CD4-positive, alpha-beta T cell treated with Interleukin-15 for 1 hour (primary cell): ENCODE measurements at places on chromosomes 5 and 9.

- DNase-seq = no peak
These were observed 65.5 kb upstream of the HSPB3 start for GRCh38 chr5:54390015-54390414.

DNA sequence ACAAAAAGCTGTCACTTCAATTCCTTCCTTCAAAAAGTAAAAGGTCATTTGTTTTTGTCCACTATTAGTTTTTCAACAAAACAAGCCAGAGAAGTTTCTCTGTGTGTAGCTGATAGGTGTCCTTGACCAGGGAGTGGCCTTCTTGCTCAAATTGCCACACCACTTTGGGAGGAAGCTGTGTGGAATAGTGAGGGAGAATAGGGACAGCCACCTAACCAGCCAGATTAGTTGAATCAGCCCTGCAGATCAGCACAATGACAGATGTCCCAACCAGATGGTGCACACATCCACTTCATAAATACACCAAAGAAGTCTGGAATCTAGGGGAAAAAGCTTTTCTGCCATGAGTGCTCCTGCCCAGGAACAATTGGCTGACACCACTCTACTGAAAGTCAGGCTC lies 37.2 kb downstream of the NREP start:
- DNase-seq = no peak

GRCh38 chr5:148558892-148559291 lies 95.4 kb downstream of the HTR4 start:
- DNase-seq = no peak

DNA sequence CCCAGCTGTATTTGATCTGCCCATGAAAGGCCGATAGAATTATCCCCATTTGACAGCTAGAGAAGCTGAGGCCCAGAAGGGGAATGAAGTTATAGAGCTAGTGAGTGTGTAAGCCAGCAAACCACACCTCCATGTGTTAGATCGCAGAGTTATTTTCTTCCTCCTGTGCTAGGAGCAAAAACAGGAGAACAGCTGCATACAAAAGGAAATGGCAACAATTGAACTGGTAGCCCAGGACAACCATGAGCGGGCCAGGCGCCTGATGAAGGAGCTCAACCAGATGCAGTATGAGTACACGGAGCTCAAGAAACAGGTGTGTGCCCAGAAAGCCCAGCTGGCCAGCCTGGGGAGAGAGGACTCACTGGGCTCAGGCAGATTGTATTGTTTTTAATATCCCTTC lies 30.4 kb downstream of the RAB14 start:
- no peak for DNase-seq

DNA sequence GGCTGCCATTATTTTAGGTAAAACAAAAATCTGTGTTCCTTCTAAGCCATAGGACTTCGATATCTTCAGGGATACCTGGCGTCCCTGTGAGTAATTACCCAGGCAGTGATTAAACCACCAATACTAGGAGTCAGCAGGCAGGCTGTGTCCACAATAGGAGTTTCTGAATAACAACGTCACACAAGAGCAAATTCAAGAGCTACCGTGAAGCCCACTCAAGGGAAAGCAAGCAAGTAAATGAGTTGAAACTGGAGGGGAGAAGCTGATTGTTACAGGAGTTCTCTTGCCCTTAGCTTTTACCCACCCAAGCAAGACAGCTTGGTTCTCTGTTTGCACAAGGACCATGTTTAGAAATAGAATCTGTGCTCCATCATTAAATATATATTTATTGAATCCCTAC lies 50.8 kb downstream of the SEMA5A start:
- no peak for DNase-seq

- no peak for DNase-seq
These were observed 29.2 kb downstream of the ROR2 start for GRCh38 chr9:91920630-91921350.
